Suprapubic skin (tissue), 4 donors: ENCODE measurements at places on chromosomes 13 and 19.

DNA sequence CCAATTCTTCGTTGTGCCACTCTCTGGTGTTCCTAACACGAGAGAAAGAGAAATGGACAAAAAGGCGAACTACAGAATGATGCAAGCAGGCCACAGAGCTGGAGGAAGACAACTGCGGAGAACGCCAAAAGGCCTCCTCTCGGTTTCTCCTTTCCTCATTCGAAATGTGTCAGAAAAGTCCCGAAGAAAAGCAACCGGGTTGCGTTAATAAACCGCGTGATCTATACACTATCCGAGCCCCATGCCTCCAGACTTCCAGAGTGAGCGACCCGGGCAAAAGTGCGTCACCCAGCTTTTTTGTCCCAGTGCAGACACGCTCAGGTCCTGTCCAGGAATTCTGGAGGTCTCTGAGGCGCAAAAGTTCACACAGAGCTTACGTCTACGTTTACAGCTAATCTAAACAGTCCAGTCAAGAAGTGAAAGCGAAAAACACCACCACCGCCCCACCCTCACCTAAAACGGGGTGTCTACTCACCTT lies 413 bp downstream of the N4BP2L2 start:
- peak overlapping the region; percentile 91 for H3K27ac ChIP-seq
- peak overlapping the region; percentile 74 for H3K4me3 ChIP-seq
- peaks cover 9% of the 10 kb centered on the region for H3K36me3 ChIP-seq
- DNase-seq: no peak

DNA sequence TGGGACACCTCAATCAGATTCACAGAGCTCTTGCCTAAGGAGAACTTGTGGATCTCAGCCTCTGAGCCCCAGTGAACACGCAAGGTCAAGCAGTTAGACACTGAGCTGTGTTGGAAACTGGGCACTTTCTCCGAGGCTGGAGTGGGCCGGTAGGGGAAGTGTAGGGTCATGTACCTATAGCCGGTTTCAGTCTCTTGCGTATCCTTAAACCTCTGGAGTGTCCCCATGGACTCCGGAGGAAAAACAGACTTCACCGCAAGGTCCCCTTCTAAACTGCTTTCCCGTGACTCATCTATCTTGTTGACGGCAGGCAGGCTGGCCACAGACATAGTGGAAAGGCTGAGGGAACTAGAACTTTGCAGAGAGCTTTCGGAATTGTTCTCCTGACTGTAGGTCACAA lies 11.3 kb downstream of the IQCN start:
- no peaks in the 10 kb centered on the region for H3K27me3 ChIP-seq
- no peak overlapping the region for H3K27ac ChIP-seq
- H3K4me1 ChIP-seq: peaks cover 3% of the 10 kb centered on the region
- no peak overlapping the region for H3K4me3 ChIP-seq
- peaks cover 47% of the 10 kb centered on the region for H3K36me3 ChIP-seq

DNA sequence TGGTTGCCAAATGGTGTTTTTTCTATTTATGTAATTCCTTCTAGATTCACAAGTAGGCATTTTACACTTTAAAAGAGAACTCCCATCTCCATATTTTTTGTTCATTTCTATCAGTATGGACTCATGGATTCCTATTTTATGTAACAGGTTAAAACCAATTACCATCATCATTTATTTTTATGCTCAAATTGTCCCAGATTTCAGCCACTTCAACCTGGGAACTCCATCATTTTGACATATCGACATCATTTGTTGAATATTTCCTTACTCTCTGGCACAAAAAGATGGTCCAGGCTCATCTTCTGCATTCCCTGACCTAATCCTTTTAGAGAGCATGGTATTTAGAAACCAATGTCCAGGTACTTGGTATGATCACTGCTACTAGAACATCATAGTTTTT lies 79.9 kb downstream of the VWA8 start:
- no peak overlapping the region for H3K4me3 ChIP-seq
- peaks cover 37% of the 10 kb centered on the region for H3K36me3 ChIP-seq
- H3K27ac ChIP-seq: no peak overlapping the region
- H3K4me1 ChIP-seq: no peaks in the 10 kb centered on the region
- H3K27me3 ChIP-seq: no peaks in the 10 kb centered on the region

- H3K4me1 ChIP-seq: peaks cover 21% of the 10 kb centered on the region
- no peak overlapping the region for H3K4me3 ChIP-seq
- no peaks in the 10 kb centered on the region for H3K36me3 ChIP-seq
- no peak for DNase-seq
These were observed 2.8 kb upstream of the ZNF83 start for GRCh38 chr19:52640916-52641315.

GRCh38 chr13:82070416-82070815 lies 1729.5 kb upstream of the SPRY2 start:
- H3K4me1 ChIP-seq: no peaks in the 10 kb centered on the region
- no peaks in the 10 kb centered on the region for H3K27me3 ChIP-seq
- H3K4me3 ChIP-seq: no peak overlapping the region

- H3K4me3 ChIP-seq: no peak overlapping the region
- H3K4me1 ChIP-seq: no peaks in the 10 kb centered on the region
- H3K27me3 ChIP-seq: no peaks in the 10 kb centered on the region
- H3K27ac ChIP-seq: no peak overlapping the region
- no peaks in the 10 kb centered on the region for H3K36me3 ChIP-seq
These were observed 199.2 kb downstream of the NALCN start for GRCh38 chr13:101217086-101217485.

GRCh38 chr13:30241532-30241931 lies 65.8 kb downstream of the KATNAL1 start:
- no peaks in the 10 kb centered on the region for H3K4me1 ChIP-seq
- no peaks in the 10 kb centered on the region for H3K27me3 ChIP-seq
- no peaks in the 10 kb centered on the region for H3K36me3 ChIP-seq
- H3K4me3 ChIP-seq: no peak overlapping the region

GRCh38 chr13:40679480-40679985 lies 13.1 kb upstream of the FOXO1 start:
- no peak overlapping the region for H3K27ac ChIP-seq
- no peaks in the 10 kb centered on the region for H3K36me3 ChIP-seq
- H3K4me3 ChIP-seq: no peak overlapping the region
- no peak for DNase-seq
- H3K27me3 ChIP-seq: no peaks in the 10 kb centered on the region

- H3K27ac ChIP-seq: no peak overlapping the region
- no peak overlapping the region for H3K4me3 ChIP-seq
- H3K36me3 ChIP-seq: no peaks in the 10 kb centered on the region
- DNase-seq: no peak
- no peaks in the 10 kb centered on the region for H3K4me1 ChIP-seq
These were observed 295.6 kb downstream of the TBC1D4 start for GRCh38 chr13:75186379-75186778.

DNA sequence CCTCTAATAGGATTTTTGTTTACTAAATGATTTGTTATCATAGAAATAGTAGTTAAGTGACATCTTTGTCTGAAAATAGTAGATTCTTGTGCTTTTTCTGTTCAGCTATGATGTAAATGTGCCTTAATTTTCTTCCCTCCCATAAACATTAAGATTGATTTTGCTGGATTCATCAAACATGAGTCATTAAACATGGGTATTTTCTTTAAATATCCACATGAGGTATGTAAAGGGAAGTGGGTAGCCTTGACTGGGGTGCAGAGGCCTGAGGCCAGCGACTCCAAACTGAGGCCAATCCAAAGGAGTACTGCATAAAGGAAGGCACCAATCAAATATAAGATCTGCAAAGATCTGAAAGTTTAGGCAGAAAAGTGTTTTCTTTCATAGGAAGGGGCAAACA lies 3.7 kb downstream of the ZNF136 start:
- H3K4me1 ChIP-seq: peaks cover 25% of the 10 kb centered on the region
- no peak overlapping the region for H3K4me3 ChIP-seq
- peaks cover 14% of the 10 kb centered on the region for H3K36me3 ChIP-seq

- H3K4me3 ChIP-seq: peak overlapping the region; percentile 23
- peaks cover 21% of the 10 kb centered on the region for H3K27me3 ChIP-seq
- DNase-seq: no peak
- H3K36me3 ChIP-seq: no peaks in the 10 kb centered on the region
- H3K4me1 ChIP-seq: peaks cover 5% of the 10 kb centered on the region
- no peak overlapping the region for H3K27ac ChIP-seq
These were observed 24.3 kb downstream of the NFILZ start for GRCh38 chr19:8654591-8655339.

DNA sequence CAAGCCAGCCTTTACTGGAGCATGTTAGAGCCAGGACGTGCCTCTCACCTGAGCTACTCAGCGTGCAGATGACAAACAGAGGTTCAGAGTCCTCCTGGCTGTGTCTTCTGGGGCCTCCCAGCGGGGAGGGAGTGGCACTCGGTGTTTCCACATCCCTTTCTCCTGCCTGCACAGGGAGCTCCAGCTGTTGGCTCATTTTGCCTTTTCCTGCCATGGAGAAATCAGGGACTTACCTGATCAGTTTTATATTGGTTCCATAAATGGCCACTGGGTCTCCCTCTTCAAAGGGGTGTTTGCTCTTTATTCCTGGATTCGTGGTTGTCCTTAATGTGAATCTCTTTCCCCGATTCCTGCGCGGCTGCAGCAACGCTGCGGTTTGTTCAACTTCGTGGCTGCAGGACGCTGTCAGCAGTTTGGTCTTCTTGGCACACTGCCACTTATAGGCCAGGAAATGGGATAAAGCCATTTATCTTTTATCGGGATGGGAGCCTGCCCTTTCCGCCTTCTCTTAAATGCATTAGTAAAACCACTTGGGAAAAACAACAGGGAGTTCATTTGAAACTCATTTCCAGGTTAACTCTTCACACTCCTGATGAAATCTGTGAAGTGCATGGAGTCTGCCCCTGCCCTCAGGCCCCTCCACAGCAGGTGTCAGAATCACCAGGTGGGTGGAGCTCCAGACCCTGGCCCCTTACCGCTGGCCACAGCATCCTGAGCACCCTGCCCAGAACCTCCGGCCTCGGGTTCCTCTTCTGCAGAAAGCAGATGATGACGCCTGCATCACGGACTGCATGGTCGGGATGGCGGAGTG lies 39.8 kb upstream of the MCF2L start:
- no peak overlapping the region for H3K27ac ChIP-seq
- H3K27me3 ChIP-seq: peaks cover 9% of the 10 kb centered on the region
- no peaks in the 10 kb centered on the region for H3K36me3 ChIP-seq
- H3K4me3 ChIP-seq: no peak overlapping the region
- no peak for DNase-seq
- H3K4me1 ChIP-seq: peaks cover 12% of the 10 kb centered on the region

DNA sequence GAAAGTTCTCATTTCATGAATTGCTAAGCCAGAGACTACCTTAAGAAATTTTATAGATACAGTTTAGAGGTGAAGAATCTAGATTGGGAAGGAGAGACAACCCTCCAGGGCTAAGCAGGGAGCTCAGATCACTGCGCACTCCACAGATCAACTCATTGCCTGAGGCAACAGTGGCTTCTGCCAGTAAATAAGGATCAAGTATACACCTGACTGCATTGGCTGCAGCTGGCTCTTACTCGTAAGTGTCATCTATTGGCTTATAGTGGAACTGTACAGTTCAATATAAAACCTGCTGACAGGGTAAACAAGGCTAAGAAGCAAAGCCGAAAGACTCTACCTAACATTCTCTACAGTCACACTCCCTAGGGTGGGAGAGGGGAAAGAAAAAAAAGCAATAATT lies 18.0 kb upstream of the C1QTNF9B start:
- H3K27me3 ChIP-seq: no peaks in the 10 kb centered on the region
- no peaks in the 10 kb centered on the region for H3K36me3 ChIP-seq
- no peaks in the 10 kb centered on the region for H3K4me1 ChIP-seq
- no peak overlapping the region for H3K4me3 ChIP-seq

- no peaks in the 10 kb centered on the region for H3K36me3 ChIP-seq
- H3K4me3 ChIP-seq: no peak overlapping the region
- no peak for DNase-seq
- no peak overlapping the region for H3K27ac ChIP-seq
These were observed 148.9 kb downstream of the DCT start for GRCh38 chr13:94330552-94331071.

- no peaks in the 10 kb centered on the region for H3K4me1 ChIP-seq
- DNase-seq: no peak
- peaks cover 11% of the 10 kb centered on the region for H3K36me3 ChIP-seq
- no peak overlapping the region for H3K27ac ChIP-seq
- H3K4me3 ChIP-seq: no peak overlapping the region
- no peaks in the 10 kb centered on the region for H3K27me3 ChIP-seq
These were observed 16.1 kb downstream of the ZSWIM9 start for GRCh38 chr19:48186541-48186991.

DNA sequence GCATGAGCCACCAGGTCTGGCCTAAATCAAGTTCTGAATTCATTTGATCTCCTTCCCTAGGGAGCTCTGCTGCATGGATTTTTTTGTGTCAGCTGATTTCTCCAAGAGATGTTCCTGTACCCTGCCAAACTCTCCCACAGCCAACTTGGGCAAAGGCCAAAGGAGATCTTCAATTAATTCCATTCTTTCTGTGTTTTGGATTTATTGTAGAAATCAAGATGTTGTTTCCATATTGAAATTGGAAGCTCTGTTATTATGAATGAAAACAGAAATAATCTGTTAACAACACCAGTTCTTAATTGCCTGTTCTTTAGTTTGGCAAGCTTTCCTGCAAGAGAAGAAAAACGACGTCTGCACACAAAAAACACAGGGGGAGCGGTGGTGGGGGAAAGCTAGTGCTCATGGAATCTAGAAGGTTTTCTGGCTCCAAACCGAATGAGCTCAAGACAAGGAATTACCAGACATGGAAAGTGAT lies 86.5 kb upstream of the ABCC4 start:
- H3K27ac ChIP-seq: no peak overlapping the region
- no peak for DNase-seq
- H3K4me1 ChIP-seq: peaks cover 5% of the 10 kb centered on the region
- no peaks in the 10 kb centered on the region for H3K36me3 ChIP-seq
- no peaks in the 10 kb centered on the region for H3K27me3 ChIP-seq

DNA sequence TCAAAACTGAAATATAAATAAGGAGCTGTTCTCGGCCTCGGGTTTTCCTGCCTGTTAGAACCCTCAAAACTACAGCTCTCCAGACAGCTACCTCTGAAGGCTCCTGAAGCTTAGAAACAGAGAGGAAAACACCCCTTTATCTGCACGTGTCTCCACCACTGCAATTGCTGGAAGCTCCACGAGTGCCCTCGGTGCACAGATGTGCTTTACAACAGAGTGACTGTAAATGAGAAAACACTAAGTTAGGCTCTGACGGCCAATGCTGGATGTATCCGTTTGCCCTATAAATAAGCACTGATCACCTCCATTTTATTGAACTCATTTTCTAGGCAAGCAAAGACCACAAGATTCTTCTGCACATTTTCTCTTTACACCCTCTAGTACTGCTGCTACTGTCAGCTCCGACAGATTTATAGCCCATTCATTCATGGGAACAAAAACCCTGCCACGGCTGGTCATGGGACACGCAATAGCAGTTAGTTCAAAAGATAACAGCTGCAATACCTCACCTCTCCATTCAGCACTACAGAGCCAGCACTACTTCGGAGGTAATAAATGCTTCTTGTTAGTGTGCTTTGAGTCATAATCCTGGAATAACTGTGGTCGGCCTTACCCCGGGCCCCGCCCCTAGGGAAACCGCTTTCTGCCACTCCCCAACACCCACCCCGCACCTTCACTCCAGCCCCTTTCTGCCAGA lies 241.1 kb upstream of the ZNF507 start:
- H3K36me3 ChIP-seq: no peaks in the 10 kb centered on the region
- H3K27ac ChIP-seq: no peak overlapping the region
- peaks cover 5% of the 10 kb centered on the region for H3K27me3 ChIP-seq
- no peaks in the 10 kb centered on the region for H3K4me1 ChIP-seq
- DNase-seq: no peak
- H3K4me3 ChIP-seq: no peak overlapping the region

GRCh38 chr13:27419328-27419727 lies 5.1 kb upstream of the GTF3A start:
- no peaks in the 10 kb centered on the region for H3K27me3 ChIP-seq
- no peak overlapping the region for H3K4me3 ChIP-seq
- no peaks in the 10 kb centered on the region for H3K36me3 ChIP-seq
